ENCODE measurements at places on chromosomes 5 and 9.

- no peak for DNase-seq
Measured at GRCh38 chr5:14281746-14282181, 138.6 kb downstream of the TRIO start.

GRCh38 chr9:120386390-120387131, 193.4 kb downstream of the CDK5RAP2 start:
- DNase-seq, result no peak

DNA sequence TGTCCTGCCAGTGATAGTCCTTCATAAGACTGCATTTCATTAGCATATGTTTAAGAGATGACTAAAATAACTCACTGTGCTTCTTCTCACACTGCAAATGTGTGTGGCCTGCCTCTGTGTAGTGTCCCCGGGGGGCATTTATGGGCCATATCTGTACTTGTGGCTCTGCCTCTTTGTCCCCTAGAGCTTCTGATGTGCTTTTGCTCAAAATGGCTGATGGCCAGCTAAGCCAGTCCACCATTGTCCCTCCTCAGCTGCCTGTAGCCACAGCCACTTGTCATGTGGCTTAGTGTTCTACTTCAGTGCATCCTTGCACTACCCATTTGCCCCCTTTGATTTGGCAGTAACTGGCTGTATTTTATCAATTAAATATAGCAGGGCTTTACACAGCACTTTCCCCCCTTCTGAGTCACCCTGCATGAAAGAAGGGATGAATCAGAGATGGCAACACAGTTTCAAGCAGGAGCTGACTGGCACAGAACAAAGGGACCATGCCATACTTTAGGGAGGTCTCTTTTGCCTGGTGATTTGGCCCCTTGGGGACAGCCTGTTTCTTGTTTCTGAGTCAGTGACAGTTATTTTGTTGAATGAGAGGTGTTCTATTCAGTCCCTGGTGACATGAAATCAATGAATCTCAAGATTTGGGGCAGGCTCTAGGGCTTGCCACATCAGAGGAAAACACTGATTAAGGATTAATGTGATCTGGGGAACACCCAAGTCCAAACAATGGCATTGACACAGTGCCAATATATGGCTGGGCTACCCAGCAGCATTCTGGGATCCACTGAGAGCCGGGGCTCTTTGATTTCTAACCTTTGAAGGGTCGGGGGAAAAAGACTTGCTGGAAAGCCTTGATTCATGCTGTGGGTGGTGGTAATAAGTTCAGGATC, 245.5 kb downstream of the SMARCA2 start:
- no peak for DNase-seq

DNA sequence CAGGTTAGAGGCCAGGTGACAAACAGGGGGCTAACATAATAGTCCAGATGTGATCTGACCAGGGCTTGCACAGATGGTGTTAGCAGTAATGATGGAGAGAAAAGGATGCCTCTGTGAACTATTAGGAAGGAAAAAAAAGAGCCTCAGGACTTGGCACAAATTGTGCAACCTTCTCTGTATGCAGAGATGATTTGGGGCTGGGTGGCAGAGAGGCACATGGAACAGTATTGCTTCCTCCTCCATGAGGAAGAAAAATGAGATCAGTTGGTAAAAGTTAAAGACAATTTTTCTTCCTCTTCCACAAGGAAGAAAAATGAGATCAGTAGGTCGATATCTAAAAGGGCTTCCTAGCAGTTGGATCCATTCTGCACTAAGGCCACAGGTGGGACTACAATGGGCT, 13.9 kb upstream of the ANXA6 start:
- DNase-seq, result no peak

GRCh38 chr5:112983363-112983762, 6.8 kb downstream of the DCP2 start:
- no peak for DNase-seq

- DNase-seq, result no peak
Measured at GRCh38 chr5:83471405-83472212, at the start of gene VCAN. Gene VCAN, plus strand, starts transcription at chr5:83471744. Its CDS starts 11,775 bp downstream, at chr5:83483519.

- DNase-seq, result no peak
Measured at GRCh38 chr5:150242251-150242894, 47.2 kb downstream of the CAMK2A start.

DNA sequence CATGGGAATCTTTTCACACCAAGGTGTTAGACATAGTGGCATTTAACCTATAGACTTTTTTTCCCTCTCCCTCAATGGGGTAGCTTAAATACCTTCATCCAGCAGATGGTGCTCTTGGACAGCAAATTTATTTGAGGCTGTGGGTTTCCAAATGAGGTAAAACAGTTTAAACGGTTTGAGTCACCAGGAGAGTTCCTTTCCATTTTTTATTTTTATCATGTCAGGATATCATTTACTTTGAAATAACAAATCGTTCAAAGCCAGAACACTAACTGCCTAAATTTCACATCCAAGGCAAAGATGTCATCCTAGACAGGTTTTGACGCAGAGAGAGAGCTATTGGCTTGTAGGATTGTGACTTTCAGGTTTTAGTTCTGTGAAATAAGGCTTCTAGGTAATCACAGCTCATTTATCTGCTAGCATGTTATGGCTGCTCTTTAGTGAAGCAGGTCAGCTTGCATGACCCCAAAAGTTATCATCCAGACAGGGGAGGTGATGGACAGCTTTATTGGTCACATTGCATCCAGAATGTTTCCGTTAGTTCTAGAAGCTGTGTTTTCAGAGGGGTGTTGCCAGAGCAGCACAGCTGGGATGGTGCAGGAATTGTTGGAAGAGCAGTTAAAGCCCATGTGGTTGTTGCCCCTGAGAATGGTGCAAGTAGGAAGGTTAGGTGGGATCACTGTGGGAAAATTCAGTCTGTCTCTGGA, 69.8 kb downstream of the KDM4C start:
- DNase-seq, result no peak

DNA sequence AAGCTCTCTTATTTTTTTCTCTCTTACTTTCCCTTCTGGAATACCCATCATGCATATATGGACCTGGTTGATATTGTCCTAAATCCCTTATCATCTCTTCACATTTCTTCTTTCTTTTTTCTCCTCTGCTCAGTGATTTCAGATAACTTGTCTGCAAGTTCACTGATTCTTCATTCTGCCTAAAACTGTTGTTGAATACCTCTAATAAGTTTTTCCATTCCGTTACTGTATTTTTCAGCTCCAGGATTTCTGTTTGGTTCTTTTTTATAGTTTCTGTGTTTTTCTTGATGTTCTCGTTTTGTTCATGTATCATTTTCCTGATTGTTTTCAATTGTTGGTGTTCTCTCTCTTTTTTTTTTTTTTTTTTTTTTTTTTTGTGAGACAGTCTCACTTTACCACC, 203.7 kb downstream of the COMMD10 start:
- no peak for DNase-seq

Data from stimulated activated CD8-positive, alpha-beta memory T cell treated with anti-CD3 and anti-CD28 coated beads, Interleukin-4, amount 100 ng/mL, for 4 hours (primary cell).